ENCODE measurements at places on chromosomes 2 and 18. TPM values are rescaled to one million over a fixed set of nuclear protein-coding genes. Genes with fewer than 3 reads are reported as not detected.

KCNG2 gene
- polyA plus RNA-seq: not detected

PRSS56 gene
- polyA plus RNA-seq: not detected

- no peaks in the 10 kb centered on the region for H3K36me3 ChIP-seq
- no peaks in the 10 kb centered on the region for H3K27me3 ChIP-seq
- H3K27ac ChIP-seq: peak overlapping the region; percentile 63
- peaks cover 22% of the 10 kb centered on the region for H3K4me1 ChIP-seq
- H3K4me3 ChIP-seq: peak overlapping the region; percentile 96
- no peak for DNase-seq
Observed at GRCh38 chr2:24121469-24121868, 1.7 kb downstream of the PFN4 start.

- DNase-seq: peak; percentile 45
- peaks cover 38% of the 10 kb centered on the region for H3K4me1 ChIP-seq
- H3K27ac ChIP-seq: no peak overlapping the region
- H3K36me3 ChIP-seq: no peaks in the 10 kb centered on the region
Observed at GRCh38 chr2:8298783-8299182, 383.1 kb upstream of the ID2 start.

- H3K36me3 ChIP-seq: no peaks in the 10 kb centered on the region
- H3K27me3 ChIP-seq: no peaks in the 10 kb centered on the region
- H3K27ac ChIP-seq: no peak overlapping the region
Observed at GRCh38 chr2:108154366-108155061, 85.3 kb upstream of the SULT1C3 start.

DNA sequence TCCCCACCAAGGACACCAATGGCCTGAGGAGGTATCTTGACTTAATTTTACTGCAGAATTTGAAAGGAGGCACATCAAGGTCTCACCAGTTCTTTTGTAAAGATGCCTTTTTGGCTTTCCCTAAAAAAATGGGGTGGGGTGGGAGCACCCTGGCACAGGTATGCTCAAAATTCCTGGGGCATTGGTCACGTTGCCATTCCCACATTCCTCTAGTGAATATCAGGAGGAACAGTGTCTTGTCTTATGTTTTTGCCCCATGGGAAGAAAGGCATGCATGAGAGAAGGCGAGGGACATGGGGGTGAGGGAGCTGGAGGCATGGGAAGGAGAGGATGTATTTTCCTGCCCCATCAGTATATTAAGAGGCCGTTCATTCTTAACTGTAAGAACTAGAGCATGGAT, 275.3 kb downstream of the CMPK2 start:
- no peaks in the 10 kb centered on the region for H3K4me1 ChIP-seq
- no peaks in the 10 kb centered on the region for H3K36me3 ChIP-seq
- no peak overlapping the region for H3K4me3 ChIP-seq
- no peak overlapping the region for H3K27ac ChIP-seq
- no peaks in the 10 kb centered on the region for H3K27me3 ChIP-seq

Measured in naive B cell (primary cell).